ENCODE measurements at places on chromosomes 12 and 14.
A peak's percentile ranks its signal among the peaks of the same experiment; 100 is the strongest.

- no peak for DNase-seq
Observed at GRCh38 chr12:4909410-4909733, 333 bp upstream of the KCNA1 start.

GRCh38 chr12:48865281-48866051 is at the start of gene RND1:
RND1 (minus strand) TSS chr12:48865870; CDS start chr12:48865767, 103 bp downstream.
- peak; percentile 14 for DNase-seq

DNA sequence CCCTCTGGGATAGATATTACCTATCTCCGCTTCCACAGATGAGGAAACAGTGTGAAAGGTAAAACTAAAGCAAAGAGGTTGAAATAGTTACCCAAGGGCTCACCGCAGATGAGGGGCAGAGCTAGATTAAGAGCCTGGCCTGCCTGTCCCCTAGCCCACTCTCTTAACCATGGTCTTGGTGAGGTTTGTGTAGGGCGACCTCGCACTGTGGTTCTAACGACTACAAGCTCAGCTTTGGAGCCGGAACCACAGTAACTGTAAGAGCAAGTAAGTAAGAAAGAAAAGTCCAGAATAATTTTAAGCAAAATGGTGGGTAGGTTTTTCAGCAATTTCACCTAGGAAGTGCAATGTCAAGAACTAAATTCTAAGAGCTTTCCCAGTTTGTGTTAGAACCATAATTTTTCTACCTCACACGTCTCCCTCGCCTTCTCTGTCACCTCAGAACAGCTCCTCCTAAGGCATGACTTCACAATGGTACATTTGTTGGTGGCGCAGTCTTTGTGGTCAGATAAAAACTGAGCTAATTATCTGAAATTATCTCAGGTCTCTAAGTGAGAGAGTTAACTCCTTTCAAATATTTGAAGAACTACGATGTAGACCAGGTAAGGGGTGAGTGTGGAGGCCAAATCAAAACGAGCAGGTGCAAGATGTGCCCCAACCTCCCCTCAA is 64.8 kb downstream of the DAD1 start:
- no peak for DNase-seq

GRCh38 chr14:81681541-81681940 is 147.9 kb upstream of the SEL1L start:
- no peak for DNase-seq

DNA sequence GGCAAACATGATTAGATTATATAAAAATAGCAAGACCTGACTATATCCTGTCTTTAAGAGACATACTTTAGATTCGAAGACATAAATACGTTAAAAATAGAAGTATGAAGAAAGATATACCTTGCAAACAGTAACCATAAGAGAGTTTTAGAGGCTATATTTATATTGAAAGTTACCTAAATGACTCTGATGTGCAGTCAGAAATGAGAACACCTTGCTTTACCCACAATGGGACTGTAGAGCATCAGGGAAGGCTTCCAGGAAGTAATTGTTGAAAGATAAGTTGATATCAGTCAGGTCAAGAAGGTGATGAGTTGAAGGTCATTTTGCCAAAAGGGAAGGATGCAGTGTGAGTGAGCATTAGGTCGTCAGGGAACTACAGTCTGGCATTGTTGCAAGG is 110.2 kb downstream of the NEDD1 start:
- DNase-seq: no peak

DNA sequence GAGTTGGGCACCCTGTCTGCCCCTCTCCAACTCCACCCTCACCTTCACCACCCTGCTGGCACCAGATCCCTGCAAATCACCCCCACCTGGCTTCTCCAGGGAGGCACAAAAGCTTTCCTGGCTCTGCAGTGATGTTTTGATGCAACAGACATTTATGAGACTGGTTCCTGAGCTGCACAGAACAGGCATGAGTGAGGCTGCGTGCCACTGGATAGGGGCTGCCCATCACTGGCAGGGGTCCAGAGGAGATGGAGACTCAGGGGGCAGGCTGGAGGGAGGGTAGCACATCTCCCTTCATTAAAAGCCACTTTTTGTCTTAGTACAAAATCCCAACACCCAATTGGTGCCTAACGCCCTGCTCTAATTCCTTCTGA is 17.3 kb upstream of the ZDHHC22 start:
- no peak for DNase-seq

- no peak for DNase-seq
Observed at GRCh38 chr12:48078901-48079300, 27.0 kb downstream of the SENP1 start.

GRCh38 chr12:6935371-6936193 is 7.8 kb downstream of the ATN1 start:
- DNase-seq: no peak

DNA sequence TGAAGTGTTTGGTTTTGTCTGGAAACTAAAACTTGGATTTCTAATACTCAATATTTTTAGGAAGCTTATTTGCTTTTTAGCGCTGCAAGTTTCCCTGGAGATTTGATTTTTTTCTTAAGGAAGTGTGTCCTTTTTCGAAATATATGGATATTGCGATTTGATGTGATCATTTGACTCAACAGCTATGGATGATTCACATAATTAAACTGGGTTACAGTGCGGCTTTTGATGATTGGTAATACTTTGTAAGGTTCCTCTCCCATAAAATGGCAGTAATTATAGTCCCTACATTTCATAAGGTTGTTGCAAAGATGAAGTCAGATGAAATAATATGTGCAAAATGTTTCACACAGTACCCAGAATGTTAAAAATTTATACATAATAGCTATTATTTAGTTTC is 13.1 kb downstream of the LDHB start:
- no peak for DNase-seq

- DNase-seq: no peak
Observed at GRCh38 chr14:105999361-106000028, 473.1 kb downstream of the TMEM121 start.

DNA sequence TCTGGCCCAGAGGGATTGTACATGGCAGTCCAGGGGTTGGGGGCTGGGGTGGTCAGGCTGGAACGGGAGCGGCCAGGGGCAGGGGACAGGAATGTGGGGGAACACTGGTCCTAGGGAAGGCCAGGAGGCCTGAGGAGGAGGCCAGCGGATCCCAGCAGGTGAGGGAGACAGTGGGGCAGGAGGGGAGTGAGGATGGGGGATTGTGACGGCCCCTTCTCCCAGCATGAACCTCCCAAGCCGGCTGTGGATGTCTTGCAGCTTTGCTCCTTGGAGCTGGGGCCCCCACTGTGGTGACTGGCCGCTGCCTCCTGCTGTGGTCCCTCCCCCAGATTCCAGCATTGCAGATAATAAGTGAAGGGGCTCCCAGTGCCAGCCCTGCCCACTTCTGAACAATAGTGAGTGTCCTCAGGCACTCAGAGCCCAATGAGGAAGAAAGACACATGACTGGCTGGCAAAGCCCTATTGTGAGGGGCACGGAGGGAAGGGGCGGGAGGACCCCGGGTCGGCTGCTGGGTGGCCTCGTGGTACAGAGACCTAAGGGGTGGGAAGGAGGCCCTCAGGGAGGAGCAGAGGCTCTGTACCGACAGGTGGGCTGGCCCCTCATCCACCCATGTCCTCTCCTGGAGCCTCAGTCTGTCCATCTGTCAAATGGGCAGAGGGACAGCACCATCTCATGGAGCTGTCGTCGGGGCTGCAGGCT is 215.0 kb downstream of the KIF26A start:
- no peak for DNase-seq

- DNase-seq: no peak
Observed at GRCh38 chr12:14741942-14742341, 45.5 kb upstream of the GUCY2C start.

- no peak for DNase-seq
Observed at GRCh38 chr12:122730215-122731014, at the start of gene HCAR1. HCAR1 (minus strand) TSS chr12:122730844; CDS start chr12:122730339, 505 bp downstream.

DNA sequence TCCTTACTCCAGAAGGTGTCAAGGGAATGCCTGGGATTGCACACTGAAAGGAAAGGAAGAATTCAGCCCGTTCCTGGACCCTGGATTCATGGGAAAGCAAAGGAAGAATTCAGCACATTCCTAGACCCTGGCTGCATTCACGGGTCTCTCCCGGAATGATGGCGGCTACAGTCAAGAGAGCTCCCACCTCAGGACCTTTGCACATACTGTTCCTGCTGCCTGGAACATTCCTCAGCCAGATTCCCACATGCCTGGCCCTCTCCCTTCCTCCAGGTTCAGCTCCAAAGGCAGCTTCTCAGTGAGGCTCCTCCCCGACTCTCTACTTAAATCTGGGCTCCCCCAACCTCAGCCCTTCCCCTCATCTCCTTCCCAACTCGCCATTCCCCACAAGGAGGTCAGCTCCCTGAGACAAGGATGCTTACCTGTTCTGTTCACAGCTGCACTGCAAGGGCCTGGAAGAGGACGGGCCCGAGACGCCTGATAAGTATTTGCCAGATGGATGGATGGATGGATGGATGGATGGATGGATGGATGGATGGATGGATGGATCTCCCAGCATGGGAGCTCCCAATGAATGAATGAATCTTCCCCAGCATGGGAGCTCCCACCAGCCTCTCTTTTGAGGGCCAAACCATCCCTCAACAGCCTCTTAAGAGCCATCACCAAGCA is 77.4 kb downstream of the NCOR2 start:
- no peak for DNase-seq

- no peak for DNase-seq
Observed at GRCh38 chr14:94374116-94374515, 14.3 kb downstream of the SERPINA1 start.

DNA sequence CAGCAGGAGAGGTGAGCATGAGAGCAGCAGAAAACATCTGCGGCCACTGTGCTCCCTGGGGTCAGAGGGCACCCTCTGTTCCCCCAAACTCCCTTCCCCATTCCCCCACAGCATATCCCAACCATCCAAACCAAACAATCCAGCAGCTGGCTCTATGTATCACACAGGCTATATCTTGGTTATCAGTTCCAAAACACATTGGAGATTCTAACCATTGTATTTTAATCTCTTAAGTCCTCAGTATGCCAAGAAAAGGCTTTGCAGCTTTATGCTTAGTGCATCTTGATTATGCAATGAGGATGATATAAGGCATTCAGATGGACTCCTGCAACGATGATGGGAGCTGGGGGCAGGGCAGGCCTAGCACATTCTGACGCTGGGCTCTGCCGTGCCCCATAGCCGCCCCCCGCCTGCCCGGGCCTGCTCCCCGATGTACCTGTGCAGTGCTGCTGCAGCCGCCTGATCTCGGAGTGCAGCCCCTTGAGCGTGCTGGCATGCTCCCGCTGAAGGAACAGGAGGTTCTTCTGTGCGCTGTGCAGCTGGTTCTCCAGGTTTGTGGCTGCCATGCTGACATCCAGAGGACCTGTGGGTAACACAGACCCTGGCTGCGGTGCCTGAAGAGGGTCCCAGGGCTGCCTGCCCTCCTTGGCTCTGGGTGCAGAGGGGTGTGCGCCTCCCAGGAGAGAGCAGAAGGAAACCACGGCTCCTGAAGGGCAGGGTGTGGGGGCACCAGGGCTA is 29.6 kb downstream of the CCDC92 start:
- DNase-seq: no peak

DNA sequence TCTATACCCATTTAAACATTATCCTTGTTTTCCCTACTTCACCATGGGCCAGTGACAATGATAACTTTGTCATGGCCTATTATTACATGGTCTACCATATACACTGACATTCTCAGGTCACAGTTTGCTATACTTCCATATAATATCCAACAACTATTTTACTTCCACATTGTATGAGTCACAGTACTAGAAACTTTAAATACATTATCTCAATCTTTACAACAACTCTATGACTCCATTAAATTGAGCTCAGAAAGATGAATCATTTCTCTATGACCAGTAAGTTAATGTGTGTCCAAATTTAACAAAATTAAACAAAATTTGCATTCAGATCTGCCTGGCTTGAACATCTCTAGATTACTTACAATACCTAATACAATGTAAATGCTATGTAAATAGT is 93.9 kb downstream of the PLEKHG7 start:
- DNase-seq: no peak

- no peak for DNase-seq
Observed at GRCh38 chr14:56592746-56593544, 13.3 kb downstream of the TMEM260 start.

- no peak for DNase-seq
Observed at GRCh38 chr12:48356041-48356768, 5.5 kb upstream of the ZNF641 start.

GRCh38 chr14:30974628-30975027 is 50.8 kb upstream of the AP4S1 start:
- no peak for DNase-seq

DNA sequence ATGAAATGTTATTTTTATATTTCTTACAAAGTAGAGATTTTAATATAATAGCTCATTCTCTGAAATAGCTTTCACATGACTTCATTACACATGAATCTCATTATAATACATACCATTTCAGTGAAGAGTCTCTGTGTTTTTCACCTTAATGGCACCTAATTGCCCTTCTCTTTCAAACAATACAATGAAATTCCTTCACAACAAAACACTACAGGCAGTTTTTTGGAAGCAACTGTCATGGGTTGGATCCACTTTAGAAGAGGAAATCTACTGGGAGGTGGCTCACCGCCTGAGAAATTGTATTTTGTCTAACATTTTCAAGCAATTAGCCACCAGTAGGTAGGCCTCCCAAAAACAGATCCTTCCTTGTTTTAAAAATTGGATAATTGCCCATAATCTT is 40.3 kb upstream of the RGS6 start:
- no peak for DNase-seq

GRCh38 chr14:101062601-101063000 is 159.1 kb upstream of the RTL1 start:
- no peak for DNase-seq

- no peak for DNase-seq
Observed at GRCh38 chr12:4874671-4875070, 35.0 kb upstream of the KCNA1 start.

- no peak for DNase-seq
Observed at GRCh38 chr12:50922820-50923219, 29.5 kb upstream of the HIGD1C start.

DNA sequence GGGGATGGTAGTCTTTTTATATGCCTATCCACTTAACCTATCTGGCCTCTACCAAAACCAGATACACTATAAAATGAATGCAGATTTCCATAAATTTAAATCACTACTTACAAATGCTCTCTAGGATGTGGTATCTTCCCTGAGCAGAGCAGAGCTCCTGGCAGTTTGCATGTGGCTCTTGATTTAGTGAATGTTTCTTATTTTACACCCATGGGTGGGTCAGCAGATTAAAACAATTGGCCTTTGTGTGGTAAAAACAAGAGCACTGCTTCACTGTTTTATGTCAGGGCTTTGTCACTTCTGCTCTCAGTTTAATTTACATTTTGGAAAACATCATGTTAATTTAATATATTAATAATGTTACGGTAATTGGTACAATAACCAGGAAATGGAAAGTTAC is 5.5 kb downstream of the TAS2R19 start:
- DNase-seq: no peak

GRCh38 chr14:101761881-101762529 is 496 bp downstream of the PPP2R5C start:
- DNase-seq: peak; percentile 20

GRCh38 chr12:104498211-104498801 is 41.6 kb downstream of the CHST11 start:
- no peak for DNase-seq

DNA sequence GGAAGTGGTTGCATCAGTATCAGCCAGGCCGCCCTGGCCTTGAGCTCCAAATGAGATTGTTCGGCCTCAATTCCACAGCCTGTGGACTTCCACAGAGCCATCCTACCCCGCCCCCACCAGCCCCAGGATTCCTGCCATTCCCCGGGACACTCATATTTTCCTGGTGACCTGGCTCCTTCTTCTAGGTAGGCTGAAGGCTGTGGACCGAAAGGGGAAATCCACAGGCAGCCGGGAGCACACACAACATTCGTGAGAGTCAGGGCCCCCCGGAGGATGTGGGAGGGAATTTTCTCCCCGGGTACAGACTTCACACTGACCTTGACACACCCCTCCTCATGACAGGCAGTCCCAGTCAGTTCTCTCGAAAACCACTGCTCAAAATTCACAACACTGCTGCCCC is 39.9 kb downstream of the RIN3 start:
- no peak for DNase-seq

Data from esophagus squamous epithelium (tissue), 5 donors.